ENCODE measurements at places on chromosomes 11 and 22.

- no peak for DNase-seq
Measured at GRCh38 chr11:112459001-112459400, 198.3 kb upstream of the PLET1 start.

DNA sequence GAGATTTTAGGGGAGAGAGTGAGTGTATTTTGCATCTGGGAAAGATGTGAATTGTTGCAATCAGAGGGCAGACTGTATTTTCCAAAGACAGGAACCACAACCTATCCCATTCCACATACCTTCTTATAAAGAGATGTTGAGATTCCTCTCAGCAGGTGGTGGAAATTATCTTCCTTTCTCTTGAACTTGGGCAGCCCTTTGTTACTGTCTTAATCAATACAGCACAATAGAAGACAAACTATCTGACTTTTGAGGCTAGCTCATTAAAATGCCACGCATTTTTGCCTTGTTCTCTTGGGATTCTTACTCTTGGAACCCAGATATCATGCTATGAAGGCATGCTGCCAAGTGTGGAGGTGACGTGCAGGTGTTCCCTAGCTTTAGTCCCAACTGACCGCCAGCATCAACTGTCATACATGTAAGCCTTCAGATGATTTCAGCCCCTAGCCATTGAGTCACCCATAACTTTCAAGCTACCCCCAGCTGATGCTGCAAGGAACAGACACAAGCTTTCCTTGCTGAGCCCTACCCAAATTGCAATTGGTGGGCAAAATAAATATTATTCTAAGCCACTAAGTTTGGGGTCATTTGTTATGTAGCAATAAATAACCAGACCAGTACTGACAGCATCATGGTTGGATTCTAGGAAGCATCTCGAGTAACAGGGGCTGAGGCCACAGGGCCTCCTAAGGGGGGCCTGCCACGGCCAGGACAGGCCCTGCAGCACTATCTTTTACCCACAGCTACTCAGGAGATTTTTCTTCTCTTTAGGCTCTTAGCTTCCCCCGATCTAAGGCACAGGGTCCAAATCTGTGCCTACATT is 63.0 kb downstream of the RPL27A start:
- DNase-seq, result no peak

- DNase-seq, result peak; percentile 75
Measured at GRCh38 chr22:36644333-36644757, 59.2 kb downstream of the CACNG2 start.

GRCh38 chr11:105689631-105690030 is 79.8 kb downstream of the GRIA4 start:
- DNase-seq, result no peak

- no peak for DNase-seq
Measured at GRCh38 chr11:36240801-36241200, 48.4 kb downstream of the COMMD9 start.

DNA sequence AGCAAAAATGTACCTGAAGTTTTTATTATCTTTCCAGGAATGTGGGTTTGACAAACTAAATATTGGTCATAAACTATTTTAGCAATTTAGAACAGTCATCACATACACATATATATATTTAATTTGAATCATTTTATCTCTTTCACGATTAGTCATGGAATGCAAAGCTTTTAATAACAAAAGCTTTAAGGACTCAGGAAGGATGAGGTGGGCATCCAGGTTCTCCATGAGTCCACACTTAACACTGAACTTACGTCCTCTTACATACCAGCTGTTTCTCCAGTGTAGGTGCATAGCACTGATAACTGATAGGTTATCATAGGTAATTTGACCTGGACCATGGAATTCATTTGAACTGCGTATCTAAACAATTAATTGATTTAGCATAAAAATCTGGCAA is 28.1 kb upstream of the GNAZ start:
- no peak for DNase-seq

GRCh38 chr11:134252346-134253187 is 585 bp downstream of the THYN1 start:
- DNase-seq, result no peak

DNA sequence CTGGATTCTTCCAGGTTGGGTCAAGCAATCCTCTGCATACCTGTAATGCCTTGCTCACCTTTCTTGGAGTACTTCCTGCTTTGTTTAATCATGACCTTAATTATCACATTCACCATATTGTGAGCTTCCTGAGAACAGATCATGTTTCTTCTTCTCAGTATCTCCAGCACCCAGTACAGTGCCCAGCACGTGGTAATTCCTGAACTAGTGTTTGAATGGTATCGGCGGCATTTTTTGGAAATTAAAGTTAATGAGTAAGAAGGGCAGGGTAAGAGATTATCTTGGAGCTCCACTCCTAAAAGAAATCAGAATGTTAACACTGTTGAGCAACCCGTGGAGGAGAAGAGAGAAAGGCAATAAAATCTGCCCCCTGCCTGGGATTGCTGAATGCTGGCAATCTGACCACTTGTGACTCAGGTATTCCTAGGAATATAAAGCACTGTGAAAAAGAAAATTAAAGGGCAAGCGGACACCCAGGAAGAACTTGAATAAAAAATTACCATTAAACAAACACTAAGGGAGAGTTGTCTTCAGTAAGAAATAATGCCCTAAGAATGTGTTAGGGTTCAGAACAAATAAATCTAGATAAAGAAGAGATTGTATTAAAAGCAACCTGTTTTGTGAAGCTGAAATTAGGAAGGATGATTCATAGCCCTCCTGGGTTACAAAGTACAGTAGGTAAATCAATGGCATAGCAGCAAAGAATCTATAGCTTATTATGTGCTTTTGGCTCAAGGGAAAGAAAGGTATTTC is 92.9 kb downstream of the PDHX start:
- no peak for DNase-seq

GRCh38 chr11:43751726-43752125 is 71.2 kb downstream of the HSD17B12 start:
- DNase-seq, result no peak

- no peak for DNase-seq
Measured at GRCh38 chr11:112773264-112773663, 188.0 kb upstream of the NCAM1 start.

DNA sequence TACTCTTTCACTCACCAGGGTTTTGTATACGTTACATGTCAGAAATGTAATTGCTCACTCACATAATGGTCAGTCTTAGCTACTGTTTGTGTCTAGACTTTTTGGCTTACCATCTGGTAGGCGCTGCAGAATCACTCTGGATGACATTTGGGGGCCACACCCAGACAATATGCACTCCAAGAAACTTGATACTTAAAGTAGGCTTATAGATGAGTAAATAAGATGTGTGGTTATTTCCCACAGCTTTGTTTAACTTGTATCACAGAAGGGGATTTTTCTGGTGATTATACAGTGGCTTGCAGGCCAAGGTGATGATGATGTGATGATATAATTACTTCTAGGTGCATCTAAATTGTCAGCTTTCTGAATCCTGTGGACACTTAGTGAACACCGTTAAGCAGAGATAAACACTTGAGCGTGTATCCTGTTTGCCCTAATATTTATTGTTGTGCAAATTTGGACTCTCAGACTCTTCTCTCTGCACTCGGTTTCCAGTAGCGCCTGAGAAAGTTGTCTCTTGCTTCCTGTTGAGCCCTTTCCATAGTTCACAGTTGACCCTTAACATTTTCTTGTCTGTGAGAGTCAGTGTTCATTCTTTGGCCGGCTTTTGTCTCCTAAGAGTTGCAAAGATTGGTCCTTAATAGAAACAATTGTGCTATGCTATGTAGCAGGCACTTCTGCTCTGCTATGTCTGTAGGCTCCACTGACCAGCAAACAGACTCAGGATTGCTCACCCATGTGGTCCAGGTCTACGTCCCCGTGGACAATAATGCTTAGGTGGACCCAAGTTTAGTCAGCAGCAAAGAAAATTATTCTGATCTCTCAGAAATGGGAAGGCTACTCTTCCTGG is 89.3 kb downstream of the PRR5L start:
- DNase-seq, result no peak

- no peak for DNase-seq
Measured at GRCh38 chr11:117182551-117182935, 4.0 kb downstream of the SIDT2 start.

- DNase-seq, result no peak
Measured at GRCh38 chr22:46105494-46106278, 44.6 kb upstream of the PPARA start.

DNA sequence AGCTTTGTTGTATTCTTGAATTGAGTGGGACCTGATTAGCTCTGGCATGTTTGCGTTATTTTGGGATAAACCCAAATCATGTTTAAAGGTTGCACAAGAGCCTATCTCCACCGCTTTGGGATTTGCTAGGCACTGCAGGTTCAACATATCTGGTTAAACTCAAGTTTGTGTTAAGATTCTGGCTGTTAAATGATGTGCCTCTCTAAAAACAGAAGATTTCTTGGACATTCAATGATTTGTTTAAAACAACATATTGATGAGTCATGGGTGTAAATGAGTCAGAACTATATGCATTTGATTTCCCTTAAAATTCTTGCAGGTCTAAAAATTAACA is 67.4 kb downstream of the AMOTL1 start:
- no peak for DNase-seq

DNA sequence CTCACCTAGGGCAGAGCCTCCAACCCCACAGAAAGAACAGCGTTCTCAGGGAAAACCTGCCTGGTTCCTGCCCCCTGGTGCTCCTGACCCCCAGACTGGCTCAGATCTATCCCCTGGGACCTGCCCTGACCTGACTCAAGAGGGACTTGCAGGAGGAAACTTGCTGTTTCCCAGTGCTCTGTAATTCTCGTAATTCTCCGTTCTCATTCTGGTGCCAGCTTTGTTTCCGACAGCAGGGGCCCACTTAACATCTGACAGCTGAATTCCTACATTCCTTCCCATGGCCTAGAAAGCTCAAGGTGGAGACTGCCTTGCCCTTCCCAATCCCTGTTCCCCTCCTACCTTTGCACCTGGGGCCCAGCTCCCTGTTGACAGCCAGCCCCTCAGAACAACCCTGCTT is 12.5 kb upstream of the CSF2RB start:
- no peak for DNase-seq

DNA sequence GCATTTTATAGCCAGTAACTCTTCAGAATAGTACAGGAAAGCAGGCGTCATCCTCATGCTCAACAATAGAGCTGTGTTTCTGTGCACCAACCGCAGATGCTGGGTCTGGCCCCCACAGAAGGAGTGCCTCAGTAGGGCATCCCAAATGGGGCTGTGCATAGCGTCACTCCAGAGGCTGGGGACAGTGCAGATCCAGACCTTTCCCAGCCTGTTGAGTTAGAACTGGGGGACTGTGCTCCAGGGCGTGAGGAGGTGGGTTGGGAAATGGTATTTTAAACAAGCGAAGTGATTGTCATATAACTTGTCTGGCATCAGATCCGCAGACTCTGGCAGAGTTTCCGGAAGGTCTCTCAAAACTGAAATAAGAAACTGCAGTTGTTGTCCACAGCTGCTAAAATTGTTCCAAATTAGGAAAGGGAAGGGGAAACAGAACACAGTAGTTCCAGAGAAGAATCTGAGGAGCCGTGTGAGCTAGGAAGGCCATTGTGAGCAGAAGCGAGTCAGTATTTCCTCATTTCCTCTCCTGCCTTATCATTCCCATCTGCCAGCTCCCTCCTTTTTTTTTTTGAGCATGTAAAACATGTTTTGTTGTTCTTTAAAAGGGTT is 52.2 kb downstream of the JAM3 start:
- DNase-seq, result peak; percentile 9

GRCh38 chr11:70608568-70609470 is 210.5 kb downstream of the CTTN start:
- DNase-seq, result no peak

- no peak for DNase-seq
Measured at GRCh38 chr11:120179057-120179672, 31.7 kb upstream of the OAF start.

DNA sequence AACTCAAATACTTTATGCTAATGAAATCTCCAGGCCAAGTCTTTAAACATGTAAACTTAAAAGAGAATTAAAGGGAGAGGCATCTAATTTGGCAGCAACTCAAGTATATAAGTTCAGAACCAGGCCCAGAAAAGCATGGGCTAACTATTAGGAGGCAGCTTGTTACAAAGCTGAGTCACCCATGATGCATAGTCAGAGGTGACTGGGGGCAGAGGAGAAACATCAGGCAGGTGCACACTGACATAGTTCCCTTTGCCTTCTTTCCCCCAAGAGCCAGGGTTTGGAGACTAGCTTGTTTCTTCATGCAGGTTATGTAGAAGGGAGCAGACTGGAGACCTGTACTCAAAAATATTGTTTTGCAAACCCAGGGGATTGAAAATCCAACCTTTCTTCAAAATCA is 619.0 kb downstream of the SOX6 start:
- no peak for DNase-seq

DNA sequence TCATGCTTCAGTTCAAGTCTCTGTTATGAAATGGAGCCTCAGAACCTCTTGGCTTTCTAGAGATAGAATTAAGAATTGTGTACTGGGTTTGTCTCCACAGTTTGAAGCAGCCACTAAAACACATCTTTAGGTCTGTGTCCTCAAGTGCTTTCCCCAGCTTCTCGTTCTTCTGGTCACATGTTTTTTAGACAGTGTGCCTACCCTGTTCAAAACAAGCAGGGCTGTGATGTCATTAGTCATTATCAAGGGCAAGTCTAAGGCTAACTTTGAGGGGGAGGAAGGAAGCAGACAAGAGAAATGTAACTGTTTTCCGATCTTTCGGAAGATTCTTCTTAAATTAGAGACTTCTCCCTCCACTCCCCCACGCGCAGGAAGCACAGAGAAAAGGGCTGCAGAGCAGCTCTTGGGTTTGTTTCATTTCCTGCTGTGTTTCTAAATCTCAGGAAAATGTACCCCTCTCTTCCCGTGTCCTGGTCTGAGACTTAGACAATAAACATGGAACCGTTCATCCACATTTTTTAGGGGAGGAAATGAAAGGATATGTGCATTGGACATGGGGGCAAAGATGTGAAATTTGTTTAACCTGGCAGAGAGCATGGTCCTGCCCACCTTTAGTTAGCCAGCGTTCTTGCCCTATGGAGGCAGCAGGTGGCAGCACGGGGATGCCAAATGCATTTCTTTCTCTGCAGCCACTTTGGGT is 3.1 kb downstream of the AKIP1 start:
- DNase-seq, result peak; percentile 7

GRCh38 chr11:99208813-99209212 is 188.1 kb downstream of the CNTN5 start:
- DNase-seq, result no peak

DNA sequence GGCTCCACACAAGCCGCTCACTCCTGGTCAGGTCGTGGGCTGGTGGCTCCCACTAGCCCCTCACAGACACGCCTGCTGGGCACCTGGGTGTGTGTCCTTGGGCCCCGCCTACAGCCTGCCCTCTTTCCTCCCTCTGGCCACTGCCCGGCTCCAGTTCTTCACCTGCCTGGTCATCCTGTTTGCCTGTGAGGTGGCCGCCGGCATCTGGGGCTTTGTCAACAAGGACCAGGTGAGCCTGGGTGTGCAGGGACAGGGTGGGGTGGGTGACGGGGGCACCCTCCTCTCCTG is 5.8 kb upstream of the TSSC4 start:
- no peak for DNase-seq

- DNase-seq, result no peak
Measured at GRCh38 chr11:69325446-69325845, 31.5 kb downstream of the MYEOV start.

Data from amniotic stem cell (primary cell).